ENCODE measurements at places on chromosomes 2 and 18.

- no peak for DNase-seq
Observed at GRCh38 chr2:110842048-110842447, 109.7 kb downstream of the ACOXL start.

- no peak for DNase-seq
Observed at GRCh38 chr2:222733846-222734702, 62.6 kb downstream of the MOGAT1 start.

DNA sequence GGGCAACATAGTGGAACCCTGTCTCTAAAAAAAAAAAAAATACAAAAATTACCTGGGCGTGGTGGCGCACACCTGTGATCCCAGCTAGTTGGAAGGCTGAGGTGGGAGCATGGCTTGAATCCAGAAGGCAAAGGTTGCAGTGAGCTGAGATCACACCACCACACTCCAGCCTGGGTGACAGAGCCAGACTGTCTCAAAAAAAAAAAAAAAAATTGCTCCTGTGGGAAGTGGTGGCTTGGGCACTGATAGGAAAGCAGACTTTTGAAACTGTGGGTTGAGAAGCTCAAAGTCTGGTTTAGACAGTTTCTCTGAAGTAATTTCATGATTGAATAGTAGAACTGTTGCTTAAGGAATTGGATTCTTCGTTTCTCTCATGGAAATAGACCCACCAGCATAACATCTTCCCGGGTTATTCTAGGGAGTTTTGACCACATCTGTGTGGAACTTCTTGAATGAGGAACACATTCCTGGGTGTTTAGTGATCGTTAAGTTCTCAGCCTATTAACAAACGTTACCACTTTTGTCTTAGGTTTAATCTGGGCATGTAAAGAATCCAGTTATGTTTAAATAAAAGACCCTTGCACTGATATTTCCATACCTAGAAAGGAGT lies 33.5 kb downstream of the GRHL1 start:
- DNase-seq: no peak

DNA sequence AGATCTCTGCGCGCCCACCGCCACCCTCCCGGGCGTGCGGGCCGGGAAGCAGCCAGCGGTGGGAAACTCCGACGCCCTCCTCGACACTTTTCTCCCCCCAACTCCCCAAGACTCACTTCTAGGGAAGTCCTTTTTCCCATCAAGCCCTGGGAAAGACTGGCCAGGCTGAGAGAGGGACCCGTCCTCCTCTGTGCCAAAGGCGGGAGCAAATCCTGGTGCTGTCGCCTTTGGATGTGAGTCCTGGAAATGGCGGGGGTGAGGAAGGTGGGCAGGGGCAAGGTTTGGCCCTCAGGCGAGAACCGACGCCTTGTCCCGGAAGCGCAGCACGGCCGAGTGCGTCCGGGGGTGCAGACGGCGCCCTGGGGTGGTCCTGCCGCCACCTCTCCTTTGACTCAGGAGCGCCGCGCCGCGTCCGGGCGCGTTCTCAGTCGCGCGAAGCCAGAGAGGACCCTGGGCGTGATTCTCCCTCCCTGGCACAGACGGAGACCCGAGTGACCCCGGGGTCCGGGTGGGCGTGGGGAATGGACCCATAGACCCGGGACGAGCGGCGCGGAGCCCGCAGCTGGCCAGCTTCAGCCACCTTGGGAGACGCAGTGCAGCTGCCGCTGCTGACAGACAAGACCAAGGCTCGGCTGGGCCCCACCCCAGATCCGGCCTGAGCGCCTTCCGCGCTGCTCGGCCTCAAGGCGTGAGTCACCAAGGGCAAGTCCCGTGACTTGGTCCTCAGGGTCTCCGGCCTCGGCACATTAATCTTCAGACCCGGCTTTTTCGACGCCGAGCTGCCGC lies 3.5 kb upstream of the LBX2 start:
- no peak for DNase-seq

DNA sequence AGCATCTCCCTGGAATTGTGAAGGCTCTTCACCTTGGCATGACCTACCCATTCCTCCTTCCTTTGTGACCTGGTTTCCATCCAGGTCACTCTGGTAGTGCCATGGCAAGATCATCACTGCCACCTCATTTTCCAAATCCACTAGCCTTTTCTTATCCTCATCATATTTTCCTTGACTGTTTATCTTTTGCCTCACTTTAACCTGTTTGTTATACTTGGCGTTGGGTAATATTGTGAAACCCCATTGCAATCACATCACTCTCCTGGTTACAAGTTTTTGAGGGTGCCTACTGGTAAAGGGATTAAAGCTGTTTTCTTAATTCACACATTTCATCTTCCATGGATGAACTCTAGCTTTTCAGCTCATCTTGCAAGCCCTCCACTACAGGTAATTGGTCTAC lies 39.1 kb upstream of the IGFBP2 start:
- no peak for DNase-seq

- no peak for DNase-seq
Observed at GRCh38 chr2:9971105-9971818, 19.8 kb downstream of the GRHL1 start.

DNA sequence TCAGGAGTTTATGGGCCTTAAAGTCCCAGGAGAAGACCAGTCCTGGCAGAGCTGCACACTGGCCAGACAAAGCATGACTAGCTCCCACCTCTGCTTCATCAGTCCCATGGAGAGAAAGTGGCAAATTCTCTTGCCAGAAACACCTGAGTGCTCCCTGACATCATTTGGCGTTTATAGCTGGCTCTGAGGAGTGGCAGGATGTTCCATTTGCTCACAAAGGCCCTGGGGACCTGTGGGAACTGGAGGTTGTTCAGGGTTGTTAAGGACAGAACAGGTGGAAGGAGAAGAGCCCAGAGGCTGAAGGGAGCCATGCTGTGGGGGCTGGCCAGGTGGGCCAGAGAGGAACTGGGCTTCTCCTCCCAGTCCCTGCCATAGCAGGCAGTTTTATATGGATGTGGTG lies 56.1 kb downstream of the RPL37A start:
- DNase-seq: no peak
